ENCODE measurements at places on chromosomes 6 and 20.

- DNase-seq, result no peak
Observed at GRCh38 chr20:56857950-56858349, 228.8 kb downstream of the TFAP2C start.

GRCh38 chr20:22629447-22629846, 45.1 kb upstream of the FOXA2 start:
- DNase-seq, result no peak

GRCh38 chr6:157139054-157139708, 184.1 kb downstream of the TMEM242 start:
- DNase-seq, result no peak

- no peak for DNase-seq
Observed at GRCh38 chr20:25484224-25484846, 76.9 kb downstream of the GINS1 start.

- no peak for DNase-seq
Observed at GRCh38 chr6:78808356-78808891, 58.9 kb upstream of the IRAK1BP1 start.

GRCh38 chr6:107083047-107083768, 32.1 kb downstream of the BEND3 start:
- no peak for DNase-seq

- DNase-seq, result no peak
Observed at GRCh38 chr6:144278659-144279314, 6.3 kb upstream of the UTRN start.

GRCh38 chr6:152598901-152599537, 38.1 kb downstream of the SYNE1 start:
- DNase-seq, result no peak

Data from central memory CD4-positive, alpha-beta T cell (primary cell).